ENCODE measurements at places on chromosomes 7 and 10.

DNA sequence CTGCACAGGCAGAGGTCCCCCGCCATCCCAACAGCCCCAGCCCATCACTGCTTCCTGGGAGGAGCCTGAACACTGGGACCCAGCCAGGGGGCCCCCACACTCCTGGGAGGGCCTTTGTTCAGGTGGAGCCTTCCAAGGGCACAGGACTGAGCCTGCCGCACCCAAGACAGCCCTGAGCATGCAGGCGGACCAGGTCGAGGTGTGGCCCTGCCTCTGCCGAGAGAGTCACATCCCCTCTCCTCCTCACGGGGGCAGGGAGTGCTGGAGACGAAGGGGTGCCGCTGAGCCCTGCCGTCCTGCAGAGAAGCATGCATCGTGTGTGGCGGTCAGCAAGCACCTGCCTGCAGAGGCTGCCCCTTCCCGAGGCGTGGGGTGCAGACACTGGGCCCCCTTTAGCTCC, 7.3 kb upstream of the MAFK start:
- no peak overlapping the region for H3K27ac ChIP-seq
- H3K4me3 ChIP-seq = no peak overlapping the region
- no peaks in the 10 kb centered on the region for H3K36me3 ChIP-seq
- no peaks in the 10 kb centered on the region for H3K27me3 ChIP-seq
- peaks cover 14% of the 10 kb centered on the region for H3K4me1 ChIP-seq

DNA sequence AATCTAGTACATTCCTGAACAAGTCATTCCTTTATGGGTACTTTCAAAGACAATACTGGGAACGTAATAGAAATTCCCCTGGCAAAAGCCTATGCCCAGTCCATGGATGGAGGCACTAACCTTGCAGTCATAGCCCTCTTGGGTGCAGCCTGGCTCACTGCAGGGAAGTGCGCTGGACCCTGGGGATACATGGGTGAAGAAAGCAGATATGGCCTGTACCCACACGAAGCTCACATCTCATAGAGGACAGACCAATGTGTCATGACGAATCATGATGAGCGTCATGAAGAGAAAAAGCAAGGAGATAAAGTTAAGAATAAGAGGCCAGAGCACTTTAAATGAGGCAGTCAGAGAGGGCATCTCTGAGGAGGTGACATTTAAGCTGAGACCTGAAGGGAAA, 11.8 kb downstream of the PRLHR start:
- H3K4me3 ChIP-seq = no peak overlapping the region
- H3K27ac ChIP-seq = no peak overlapping the region
- peaks cover 9% of the 10 kb centered on the region for H3K27me3 ChIP-seq
- peak; percentile 4 for DNase-seq

DNA sequence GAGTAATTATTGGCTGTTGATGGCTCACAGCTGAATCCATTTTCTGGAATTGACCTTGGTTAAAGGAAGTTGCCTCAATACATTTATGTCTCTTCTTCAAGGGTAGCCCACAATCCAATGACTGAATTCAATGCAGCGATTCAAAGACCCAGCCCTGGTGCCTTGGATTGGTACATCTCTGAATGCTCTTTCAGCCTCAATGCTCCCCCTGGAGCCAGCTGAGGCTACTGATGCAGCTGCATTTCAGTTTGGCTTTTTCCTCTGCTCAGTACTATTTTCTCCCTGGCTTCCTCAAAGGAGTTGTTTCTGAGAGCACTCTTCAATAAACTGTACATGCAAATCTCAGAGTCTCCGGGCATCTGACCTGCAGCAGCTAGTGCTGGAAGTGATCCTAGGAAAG, 633 bp upstream of the EBLN1 start:
- no peak overlapping the region for H3K27ac ChIP-seq
- DNase-seq = no peak
- H3K4me1 ChIP-seq = no peaks in the 10 kb centered on the region

DNA sequence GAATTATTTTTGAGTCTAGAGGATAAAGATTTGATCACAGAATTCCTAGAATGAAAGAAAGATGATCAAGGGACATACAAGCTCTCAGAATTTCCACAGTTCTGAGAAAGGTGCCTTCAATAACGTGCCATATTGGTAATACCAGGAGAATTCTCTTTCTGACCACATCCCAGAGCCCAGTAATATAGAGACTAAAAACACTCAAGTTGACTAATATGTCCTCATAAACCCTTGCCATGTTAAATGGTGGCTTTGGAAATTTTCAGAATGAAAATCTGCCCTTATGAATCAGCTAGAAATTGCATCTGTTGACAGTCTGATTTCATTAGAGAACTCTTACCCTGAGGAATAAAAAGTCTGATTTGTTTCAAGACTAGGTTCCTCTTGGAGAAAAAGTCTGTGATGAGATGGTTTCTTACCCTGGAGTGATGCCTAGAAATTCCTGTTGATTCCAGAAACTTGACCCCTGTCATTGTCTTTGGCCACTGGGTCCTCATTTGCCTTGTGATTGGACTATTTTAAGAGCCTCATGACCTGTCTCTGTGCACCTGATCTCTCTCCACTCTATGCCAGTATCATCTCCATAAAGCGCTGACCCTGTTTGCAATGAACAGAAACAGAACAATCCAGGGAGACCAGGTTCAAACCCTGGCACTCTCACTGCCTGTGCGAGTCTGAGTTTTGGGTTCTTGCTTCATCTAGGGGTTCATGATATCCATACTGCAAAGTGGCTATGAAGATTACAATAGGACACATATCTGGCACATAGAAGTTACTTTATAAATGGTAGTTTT, 3.3 kb downstream of the IL2RA start:
- no peak overlapping the region for H3K4me3 ChIP-seq
- peaks cover 12% of the 10 kb centered on the region for H3K27me3 ChIP-seq
- no peak overlapping the region for H3K27ac ChIP-seq
- DNase-seq = no peak
- H3K4me1 ChIP-seq = no peaks in the 10 kb centered on the region
- H3K36me3 ChIP-seq = no peaks in the 10 kb centered on the region

DNA sequence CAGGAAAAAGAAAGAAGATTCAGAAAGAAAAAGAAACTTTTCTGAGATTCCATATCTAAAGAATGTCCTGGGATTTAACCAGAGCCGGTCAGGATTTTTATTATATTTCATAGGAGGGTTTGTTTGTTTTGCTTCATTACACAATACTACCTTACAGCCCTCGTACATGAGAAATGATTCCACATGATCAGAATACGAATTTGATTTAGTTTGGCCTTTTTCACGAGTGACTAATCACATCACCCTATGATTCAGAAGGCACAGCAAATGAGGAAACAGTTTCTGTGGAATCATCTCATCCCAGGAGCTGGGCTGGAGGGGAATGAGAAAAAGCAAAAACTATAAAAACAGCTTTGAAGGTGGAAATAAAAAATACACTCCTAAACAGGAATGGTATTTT, 54.7 kb upstream of the VWC2 start:
- H3K27ac ChIP-seq = no peak overlapping the region
- H3K4me3 ChIP-seq = no peak overlapping the region
- no peak for DNase-seq
- H3K36me3 ChIP-seq = no peaks in the 10 kb centered on the region
- no peaks in the 10 kb centered on the region for H3K4me1 ChIP-seq
- no peaks in the 10 kb centered on the region for H3K27me3 ChIP-seq

DNA sequence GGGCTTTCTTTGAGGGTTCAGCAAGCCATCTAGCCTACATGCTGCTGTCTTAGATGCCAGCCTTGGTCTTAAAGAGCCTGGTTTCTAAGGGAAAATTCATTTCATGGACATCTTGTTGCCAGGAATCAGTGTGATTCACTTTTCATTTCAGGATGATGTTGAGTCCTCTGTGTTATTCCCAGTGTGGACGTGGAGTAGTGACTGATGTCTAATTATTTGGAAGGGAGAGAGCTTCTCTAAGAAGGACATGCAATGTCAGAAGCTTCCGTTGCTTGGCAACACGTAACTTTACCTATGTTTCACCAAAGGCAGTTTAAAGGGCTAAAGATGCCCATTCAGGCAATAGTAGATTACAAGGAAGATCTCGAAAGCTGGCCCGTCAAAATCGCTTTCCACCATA, 89.0 kb downstream of the PTPRE start:
- H3K4me1 ChIP-seq = peaks cover 13% of the 10 kb centered on the region
- peaks cover 8% of the 10 kb centered on the region for H3K27me3 ChIP-seq
- H3K27ac ChIP-seq = no peak overlapping the region
- DNase-seq = no peak
- H3K36me3 ChIP-seq = no peaks in the 10 kb centered on the region

GRCh38 chr7:140417456-140418155, 13.7 kb downstream of the RAB19 start:
- no peak overlapping the region for H3K27ac ChIP-seq
- H3K4me1 ChIP-seq = no peaks in the 10 kb centered on the region
- no peaks in the 10 kb centered on the region for H3K36me3 ChIP-seq
- no peak overlapping the region for H3K4me3 ChIP-seq

DNA sequence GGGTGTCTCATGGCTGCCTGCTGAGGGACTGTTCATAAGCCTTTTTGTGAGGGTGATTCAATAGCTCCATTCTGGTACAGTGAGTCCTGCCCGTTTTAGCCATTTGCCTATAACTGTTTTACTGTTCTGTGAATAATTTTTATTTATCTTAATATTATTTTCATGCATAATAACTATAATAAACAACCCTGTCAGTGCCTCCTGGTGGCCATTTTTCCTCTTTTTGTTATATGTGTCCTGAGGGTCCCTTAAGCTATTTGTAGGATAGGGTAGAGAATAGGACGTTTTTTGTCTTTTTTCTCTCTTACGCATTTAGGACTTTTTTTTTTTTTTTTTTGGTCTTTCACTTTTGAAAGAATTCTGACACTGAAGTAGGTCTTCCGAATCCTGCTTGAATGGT, 2.9 kb downstream of the C1QL3 start:
- DNase-seq = no peak
- H3K4me1 ChIP-seq = no peaks in the 10 kb centered on the region
- no peak overlapping the region for H3K27ac ChIP-seq
- H3K36me3 ChIP-seq = no peaks in the 10 kb centered on the region
- H3K4me3 ChIP-seq = no peak overlapping the region

DNA sequence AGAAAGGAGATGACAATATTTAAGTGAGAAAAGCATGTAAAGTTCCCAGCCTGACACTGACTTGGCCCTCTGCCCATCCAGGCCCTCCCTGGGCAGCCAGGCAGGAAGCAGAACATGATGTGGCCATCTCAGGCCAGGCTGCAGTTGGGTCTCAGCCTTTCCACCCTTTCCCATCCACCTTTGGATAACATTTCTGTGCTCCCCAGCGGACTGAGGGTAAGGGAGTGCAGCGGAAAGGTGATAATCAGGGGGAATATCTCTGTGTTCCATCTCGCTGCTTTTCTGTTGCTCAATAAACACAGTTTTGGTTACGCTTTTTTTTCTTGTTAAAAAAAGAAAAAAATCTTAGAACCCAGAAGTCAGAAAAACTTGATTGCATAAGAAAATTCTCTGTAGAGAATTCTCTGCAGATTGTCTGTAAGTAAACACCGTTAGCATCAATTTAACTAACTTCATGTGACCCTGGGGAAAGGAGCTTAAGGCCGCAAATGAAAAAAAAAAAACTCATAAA, 37.2 kb upstream of the TARP start:
- no peak for DNase-seq
- no peak overlapping the region for H3K27ac ChIP-seq
- H3K4me3 ChIP-seq = no peak overlapping the region
- no peaks in the 10 kb centered on the region for H3K4me1 ChIP-seq

- H3K27ac ChIP-seq = no peak overlapping the region
- peaks cover 4% of the 10 kb centered on the region for H3K4me1 ChIP-seq
- H3K27me3 ChIP-seq = no peaks in the 10 kb centered on the region
- no peak for DNase-seq
- peaks cover 54% of the 10 kb centered on the region for H3K36me3 ChIP-seq
- H3K4me3 ChIP-seq = no peak overlapping the region
Observed at GRCh38 chr7:149209518-149210269, 14.3 kb downstream of the ZNF282 start.

GRCh38 chr10:110035070-110035921, 27.5 kb downstream of the ADD3 start:
- no peak overlapping the region for H3K27ac ChIP-seq
- peaks cover 19% of the 10 kb centered on the region for H3K4me1 ChIP-seq
- no peaks in the 10 kb centered on the region for H3K36me3 ChIP-seq
- H3K27me3 ChIP-seq = no peaks in the 10 kb centered on the region
- peak overlapping the region; percentile 11 for H3K4me3 ChIP-seq

DNA sequence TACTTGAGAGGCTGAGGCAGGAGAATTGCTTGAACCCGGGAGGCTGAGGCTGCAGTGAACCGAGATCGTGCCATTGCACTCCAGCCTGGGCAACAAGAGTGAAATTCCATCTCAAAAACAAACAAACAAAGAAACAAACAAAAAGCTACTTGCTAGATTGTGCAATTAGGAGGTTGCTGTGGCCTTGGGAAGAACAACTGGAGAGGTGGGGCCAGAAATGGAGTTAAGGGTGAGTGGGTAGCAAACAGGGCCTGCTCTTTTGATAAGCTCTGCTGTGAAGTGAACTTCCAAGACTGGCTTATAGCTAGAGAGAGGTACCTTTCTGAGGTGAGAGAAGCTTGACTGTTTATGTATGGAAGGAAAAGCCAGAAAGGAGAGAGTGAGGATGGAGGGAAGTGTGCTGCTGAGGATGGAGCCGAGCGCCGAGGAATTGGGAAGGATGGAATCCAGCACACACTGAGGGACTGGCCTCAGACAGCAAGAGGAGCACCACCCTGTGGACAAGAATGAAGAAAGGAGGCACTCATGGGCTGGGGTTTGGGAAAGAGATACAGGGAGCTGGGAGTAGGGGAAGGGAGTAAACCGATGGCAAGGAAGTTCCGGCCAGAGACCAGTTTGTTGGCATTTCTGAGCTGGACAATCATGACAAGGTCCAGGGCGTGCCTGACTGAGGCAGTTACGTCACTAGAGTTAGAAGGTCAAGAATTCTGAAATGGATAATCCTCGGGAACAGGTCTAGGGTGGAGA, 7.0 kb upstream of the RPEL1 start:
- no peaks in the 10 kb centered on the region for H3K27me3 ChIP-seq
- H3K4me3 ChIP-seq = no peak overlapping the region
- DNase-seq = no peak

DNA sequence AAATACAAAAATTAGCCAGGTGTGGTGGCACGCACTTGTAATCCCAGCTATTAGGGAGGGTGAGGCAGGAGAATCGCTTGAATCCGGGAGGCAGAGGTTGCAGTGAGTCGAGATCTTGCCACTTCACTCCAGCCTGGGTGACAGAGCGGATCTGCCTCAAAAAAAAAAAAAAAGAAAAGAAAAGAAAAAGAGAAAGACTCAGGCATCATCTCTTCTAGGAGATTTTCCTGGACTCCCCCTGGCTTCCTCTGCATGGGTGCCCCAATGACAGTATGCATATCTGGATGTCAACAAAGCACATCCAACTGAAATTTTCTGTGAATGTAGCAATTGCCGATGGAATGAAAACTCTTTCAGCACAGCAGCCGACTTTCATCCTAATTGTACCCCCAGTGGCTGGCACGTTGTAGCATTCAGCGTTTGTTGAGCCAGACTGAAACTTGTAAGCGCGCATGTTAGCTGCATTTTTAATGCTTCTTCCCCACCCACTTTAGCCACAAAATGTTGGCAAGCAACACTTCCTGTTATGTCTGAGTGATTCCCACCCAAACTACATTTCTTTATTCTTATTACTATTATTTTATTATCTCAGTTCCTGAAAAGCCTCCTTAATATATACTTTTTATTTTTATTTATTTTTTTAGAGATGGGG, 70.2 kb downstream of the PRTFDC1 start:
- H3K27me3 ChIP-seq = no peaks in the 10 kb centered on the region
- no peak for DNase-seq
- H3K36me3 ChIP-seq = no peaks in the 10 kb centered on the region
- H3K27ac ChIP-seq = no peak overlapping the region

- H3K36me3 ChIP-seq = no peaks in the 10 kb centered on the region
- H3K27ac ChIP-seq = no peak overlapping the region
- no peak for DNase-seq
- H3K4me1 ChIP-seq = no peaks in the 10 kb centered on the region
- no peak overlapping the region for H3K4me3 ChIP-seq
- no peaks in the 10 kb centered on the region for H3K27me3 ChIP-seq
Observed at GRCh38 chr10:76297358-76297757, 865.9 kb downstream of the LRMDA start.
